Pulmonary artery endothelial cell (primary cell): ENCODE measurements at places on chromosomes 3 and 15. TPM values are rescaled to one million over a fixed set of nuclear protein-coding genes. Genes with fewer than 3 reads are reported as not detected.

The SOX14 gene
- total RNA-seq: not detected in 2 replicates

The MEIS2 gene
- total RNA-seq: 53.1 and 106 TPM in 2 replicates

- no peak for DNase-seq
Observed at GRCh38 chr3:178479860-178480259, 56.4 kb upstream of the KCNMB2 start.

The GP9 gene
- not detected in 2 replicates for total RNA-seq

DNA sequence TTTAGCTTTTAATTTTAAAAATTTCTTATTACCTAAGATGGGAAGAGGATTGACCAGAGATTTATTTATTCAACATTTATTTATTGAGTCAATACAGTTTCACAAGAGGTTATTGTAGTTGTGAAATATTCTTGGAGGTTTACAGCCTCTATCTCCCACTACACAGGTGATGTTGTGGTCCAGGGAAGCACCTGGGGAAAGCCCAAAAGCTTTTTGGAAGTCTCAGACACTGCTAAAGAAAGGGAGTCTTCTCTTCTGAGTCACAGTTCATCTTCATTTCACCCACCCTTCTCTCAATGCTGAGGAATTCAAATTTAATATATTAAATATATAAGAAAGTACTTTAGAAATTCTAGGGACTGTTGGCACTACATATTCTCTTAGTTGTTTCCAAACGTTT lies 41.8 kb downstream of the SERPINI1 start:
- DNase-seq: no peak

- no peak for DNase-seq
Observed at GRCh38 chr3:70999730-71000129, 583.8 kb downstream of the FOXP1 start.
